ENCODE measurements at places on chromosomes 16 and 17.

- DNase-seq, result no peak
Measured at GRCh38 chr16:81450783-81451491, 6.3 kb downstream of the CMIP start.

- no peak for DNase-seq
Measured at GRCh38 chr17:6780001-6780400, 4.0 kb downstream of the FBXO39 start.

DNA sequence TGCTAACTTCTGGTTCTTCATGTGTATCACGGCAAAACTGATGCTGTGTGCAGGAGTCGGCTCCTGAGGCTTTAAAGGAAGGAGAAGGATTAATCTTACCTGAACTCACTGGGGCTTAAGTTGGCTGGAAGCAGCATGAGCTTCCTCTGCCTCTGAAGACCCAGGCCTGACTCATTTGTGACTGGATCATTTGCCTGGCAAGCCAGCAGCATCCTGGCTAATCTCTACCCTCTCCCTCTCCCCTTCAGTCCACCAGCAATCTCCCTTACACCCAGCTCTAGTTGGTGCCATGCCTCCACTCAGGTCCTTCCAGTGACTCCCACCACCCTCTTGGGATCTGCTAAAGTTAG, 150.3 kb downstream of the IRX3 start:
- no peak for DNase-seq

DNA sequence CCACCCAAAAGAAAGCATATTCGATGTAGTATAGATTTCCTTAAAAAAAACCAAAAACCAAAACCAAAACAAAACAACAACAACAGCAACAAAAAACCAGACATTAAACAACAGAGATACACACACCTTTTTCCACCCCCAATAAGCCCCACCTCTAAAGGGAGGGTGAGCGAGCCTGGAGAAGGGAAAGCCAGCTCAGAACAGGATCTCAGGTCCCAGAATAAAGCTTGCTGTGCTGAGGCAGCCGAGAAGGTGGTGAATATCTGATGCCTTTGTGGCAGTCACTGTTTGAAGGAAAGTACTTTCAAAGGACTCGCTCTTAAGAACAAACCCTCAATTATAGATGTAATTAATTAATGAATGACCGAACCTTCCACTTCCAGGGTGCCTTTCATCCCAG, 470 bp downstream of the KRT23 start:
- no peak for DNase-seq

Measured in ecto neural progenitor cell (in vitro differentiated cells).